Fibroblast of villous mesenchyme (primary cell): ENCODE measurements at places on chromosomes 13 and 19.

- DNase-seq = no peak
Observed at GRCh38 chr13:24652359-24652758, 27.8 kb upstream of the ATP12A start.

DNA sequence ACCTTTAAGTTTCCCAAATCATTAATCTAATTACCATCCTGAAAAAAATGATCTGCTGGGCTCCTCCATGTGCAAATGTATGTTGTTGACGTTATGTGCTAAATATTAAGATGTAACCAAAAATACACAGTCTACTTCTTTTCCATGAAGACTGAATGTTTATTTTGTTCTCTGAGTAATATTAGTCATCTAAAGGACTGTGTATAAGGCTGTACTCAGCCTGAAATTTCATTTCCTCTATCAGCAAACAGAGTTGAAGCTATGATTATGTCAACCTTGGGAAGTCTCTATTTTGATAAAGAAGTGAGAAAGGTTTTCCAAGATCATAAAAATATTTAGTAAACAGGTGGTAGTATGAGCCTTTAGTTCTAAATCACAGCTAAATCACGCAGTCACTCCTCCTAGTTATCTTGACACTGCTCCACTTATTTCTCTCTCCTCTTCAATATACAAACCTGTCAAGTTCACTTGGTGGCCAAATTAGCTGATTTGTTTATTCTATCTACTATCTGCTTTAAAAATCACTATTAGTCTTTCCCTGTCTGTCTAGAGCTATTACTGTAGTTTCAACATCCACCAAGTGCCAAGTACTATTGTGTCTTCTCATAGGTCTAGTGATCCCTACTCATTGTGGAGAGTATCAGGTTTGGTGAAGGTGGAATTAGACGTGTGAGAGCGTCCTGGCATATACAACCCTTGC, 211.7 kb upstream of the STARD13 start:
- peak; percentile 41 for DNase-seq

GRCh38 chr13:29499506-29500165, 95.9 kb downstream of the SLC7A1 start:
- DNase-seq = no peak

- DNase-seq = no peak
Observed at GRCh38 chr13:20519875-20520274, 5.8 kb downstream of the CRYL1 start.

DNA sequence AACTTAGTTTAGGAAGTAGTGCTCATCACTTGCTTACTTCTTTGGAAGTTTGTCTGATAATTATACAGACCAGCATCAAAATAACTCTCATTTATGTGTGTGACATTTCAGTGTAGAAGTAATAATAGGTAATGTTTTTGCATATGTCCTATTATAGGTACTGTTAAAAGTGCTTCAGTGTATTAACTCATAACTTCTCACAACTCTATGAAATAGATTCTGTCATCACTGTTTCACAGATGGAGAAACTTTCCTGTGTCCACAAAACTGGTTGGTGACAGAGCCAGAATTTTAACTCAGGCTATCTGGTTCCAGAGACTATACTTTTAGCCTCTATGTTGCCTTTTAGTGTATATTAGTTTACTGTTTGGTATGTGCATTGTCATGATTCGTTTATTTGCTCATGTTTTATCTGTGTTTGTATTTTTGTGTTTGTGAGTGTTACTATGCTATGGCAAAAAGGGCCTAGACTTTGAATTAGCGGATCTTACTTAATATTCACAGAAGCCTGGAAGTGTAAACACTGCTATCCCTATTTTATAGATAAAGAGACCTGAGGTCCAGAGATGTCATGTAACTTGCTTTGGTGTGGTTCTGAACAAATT, 12.7 kb downstream of the LPAR6 start:
- peak; percentile 39 for DNase-seq

GRCh38 chr13:32902874-32903273, 113.3 kb upstream of the KL start:
- DNase-seq = no peak

- peak; percentile 62 for DNase-seq
Observed at GRCh38 chr19:46972311-46972710, 47.3 kb upstream of the NPAS1 start.

DNA sequence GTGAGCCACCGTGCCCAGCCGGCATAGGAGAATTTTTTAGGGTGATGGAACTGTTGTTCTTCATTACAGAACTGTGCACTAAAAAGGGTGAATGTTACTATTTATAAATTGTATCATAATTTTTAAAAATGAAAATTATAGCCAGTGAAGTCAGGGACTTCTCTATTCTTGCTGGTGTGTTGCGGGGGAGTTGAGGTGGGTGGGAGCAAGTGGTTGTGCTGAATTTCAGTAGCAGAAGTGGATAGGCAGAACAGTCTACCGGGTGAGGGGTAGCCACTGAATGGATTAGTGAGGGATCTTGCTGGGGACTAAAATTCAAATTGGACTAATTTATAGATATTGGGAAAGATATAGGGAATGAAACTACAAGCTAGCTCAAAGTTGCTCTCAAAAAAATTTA, 74.0 kb downstream of the CAB39L start:
- DNase-seq = no peak

GRCh38 chr13:111488486-111489132, 168.2 kb downstream of the TEX29 start:
- DNase-seq = no peak

DNA sequence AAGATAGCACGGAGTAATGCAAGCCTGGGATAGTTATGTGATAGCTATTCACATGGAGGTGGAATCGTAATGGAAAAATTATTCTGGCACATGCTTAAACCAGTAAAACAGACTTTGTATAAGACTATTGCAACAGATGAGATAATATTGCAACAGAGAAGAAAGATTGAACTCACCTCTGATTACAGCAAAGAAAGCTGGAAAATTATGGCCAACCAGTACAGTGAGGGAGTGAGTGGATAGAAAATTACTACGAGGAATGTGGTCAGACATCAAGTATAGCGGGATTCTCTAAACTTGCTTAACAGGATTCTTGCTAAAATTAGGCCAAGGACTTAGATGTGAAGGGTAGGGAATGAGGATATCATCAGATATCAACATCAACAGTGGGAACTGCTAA, 397.6 kb upstream of the KLHL1 start:
- no peak for DNase-seq

DNA sequence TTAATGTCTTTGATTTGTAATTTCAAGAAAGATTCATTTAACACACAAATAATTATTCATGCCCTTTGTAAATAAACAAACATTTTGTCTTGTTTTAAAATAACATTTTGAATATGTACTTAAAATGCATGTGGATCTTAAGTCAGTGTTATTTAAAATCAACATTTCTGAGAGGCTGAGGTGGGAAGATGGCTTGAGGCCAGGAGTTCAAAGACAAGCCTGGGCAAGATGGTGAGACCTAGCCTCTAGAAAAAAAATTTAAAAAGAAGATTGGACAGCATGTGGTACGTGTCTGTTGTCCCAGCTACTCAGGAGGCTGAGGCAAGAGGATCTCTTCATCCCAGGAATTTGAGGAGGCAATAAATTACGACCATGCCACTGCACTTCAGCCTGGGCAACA, 1268.2 kb downstream of the SLITRK1 start:
- no peak for DNase-seq

DNA sequence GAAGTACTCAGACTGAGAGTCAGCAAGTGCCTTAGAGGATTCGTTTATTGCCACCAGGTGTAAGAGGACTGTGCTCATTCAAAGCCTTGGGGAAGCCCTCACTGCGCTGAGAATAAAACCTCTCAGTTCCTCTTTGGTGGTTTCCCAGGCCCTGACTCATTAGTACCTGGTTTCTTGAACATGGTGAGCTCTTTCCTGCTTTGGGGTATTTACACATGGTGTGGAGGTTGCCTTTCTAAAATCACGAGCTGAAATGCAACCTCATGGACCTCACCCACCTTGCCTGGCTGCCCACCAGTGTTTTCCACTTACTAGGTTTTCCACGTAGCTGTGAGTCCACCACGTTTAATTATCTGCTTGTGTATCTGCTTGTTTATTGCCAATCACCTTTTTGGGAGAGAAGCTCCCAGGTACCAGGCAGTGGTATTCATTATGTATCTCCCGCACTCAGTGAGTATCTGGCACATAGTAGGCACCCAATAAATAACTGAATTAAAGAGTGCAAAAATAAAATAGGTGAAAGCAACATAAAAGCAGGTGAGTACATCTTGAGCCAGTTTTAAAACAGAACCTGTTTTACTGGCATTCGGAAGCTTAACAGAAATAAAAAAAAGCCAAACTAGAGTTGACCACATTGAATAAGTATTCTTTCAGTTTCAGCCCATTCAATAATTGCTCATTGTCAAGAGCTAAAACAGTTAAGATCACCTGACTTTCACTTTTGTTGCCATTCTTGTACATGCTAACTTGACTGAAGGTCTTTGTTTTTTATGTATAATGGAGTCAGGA, 533.0 kb downstream of the MYO16 start:
- DNase-seq = no peak

DNA sequence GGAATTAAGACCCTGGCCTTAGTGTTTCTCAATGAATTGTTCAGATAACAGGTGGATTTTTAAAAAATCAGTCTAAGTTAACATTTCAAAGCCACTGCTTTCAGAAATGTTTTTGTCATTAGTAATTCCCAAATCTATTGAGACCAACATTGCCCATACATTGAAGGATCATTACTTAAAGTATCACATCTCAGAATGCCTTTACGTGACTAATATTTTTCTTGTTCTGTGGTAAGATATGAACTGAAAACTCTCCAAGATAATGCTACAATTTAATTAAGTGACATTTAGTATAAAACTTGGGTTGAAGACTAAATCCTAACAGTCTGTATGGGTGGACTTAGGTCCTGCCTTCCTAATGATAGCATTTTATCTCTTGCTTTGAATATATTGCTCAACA, 59.4 kb upstream of the POSTN start:
- no peak for DNase-seq

- DNase-seq = no peak
Observed at GRCh38 chr13:65670014-65670625, 1560.0 kb downstream of the PCDH9 start.
